ENCODE measurements at places on chromosomes 13 and 19.

GRCh38 chr19:18612772-18613588 is at the start of gene TMEM59L:
Gene TMEM59L, plus strand, starts transcription at chr19:18612870. Its CDS starts 89 bp downstream, at chr19:18612959.
- no peak within 1 kb of the TSS for H3K4me3 ChIP-seq
- H3K27ac ChIP-seq, result no peak within 1 kb of the TSS
- peaks cover 7% of the 10 kb centered on the region for H3K4me1 ChIP-seq
- no peaks in the 10 kb centered on the region for H3K36me3 ChIP-seq

DNA sequence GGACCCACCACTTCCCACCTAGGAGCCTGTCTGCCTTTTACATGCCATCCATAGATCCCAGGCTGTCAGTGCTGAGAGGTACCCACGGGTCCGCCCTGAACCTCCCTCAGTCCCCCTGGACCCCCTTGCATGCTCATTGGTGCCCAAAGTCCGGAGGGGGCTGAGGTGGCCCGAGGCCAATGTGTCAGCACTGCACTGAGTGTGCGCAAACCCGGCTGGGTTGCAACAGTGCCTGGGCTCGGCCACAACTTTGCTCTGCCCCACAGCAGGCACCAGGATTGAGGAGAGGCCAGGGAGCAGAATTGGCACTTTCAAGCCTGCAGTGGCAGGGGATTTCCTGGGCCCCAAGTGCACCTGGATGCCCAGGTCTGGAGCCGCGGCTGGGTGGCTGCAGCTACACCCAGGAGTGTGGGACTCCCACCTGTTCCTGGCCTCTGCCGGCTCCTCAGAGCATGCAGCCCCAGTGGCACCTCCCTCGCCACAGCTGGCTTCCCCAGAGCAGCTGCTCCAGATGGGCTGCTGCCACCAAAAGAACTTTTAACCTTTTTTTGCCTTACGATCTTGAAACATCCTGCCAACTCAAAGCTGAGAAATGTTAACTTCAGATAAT is 837.0 kb downstream of the SLITRK6 start:
- no peaks in the 10 kb centered on the region for H3K4me1 ChIP-seq
- no peaks in the 10 kb centered on the region for H3K36me3 ChIP-seq
- H3K27me3 ChIP-seq, result no peaks in the 10 kb centered on the region
- H3K27ac ChIP-seq, result no peak overlapping the region

- DNase-seq, result no peak
- H3K27ac ChIP-seq, result no peak overlapping the region
- no peaks in the 10 kb centered on the region for H3K27me3 ChIP-seq
Measured at GRCh38 chr13:55000043-55000442, 1971.4 kb downstream of the OLFM4 start.

DNA sequence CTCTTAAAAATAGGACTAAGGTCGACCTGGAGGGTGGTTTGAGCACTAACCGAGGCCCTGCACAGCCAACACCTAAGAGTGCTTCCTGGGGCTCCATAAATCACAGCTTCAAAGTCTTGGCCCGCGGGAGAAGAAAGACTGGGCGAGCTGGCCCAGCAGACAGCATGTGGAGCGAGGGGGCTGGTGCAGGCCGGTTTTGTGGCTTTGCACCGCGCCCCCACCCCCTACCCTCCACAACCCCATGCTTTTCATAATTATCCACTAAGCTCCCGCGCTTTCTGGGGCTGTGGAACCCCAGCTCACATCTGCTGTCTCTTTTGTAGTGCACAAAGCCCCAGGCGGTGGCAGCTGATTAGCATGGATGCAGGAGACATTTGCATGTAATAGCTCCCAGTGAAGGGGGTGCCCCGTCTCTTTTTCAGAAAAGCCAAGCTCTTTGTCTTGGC is 17.1 kb downstream of the CARM1 start:
- no peak overlapping the region for H3K4me3 ChIP-seq
- no peaks in the 10 kb centered on the region for H3K4me1 ChIP-seq
- no peak overlapping the region for H3K27ac ChIP-seq
- no peaks in the 10 kb centered on the region for H3K27me3 ChIP-seq

DNA sequence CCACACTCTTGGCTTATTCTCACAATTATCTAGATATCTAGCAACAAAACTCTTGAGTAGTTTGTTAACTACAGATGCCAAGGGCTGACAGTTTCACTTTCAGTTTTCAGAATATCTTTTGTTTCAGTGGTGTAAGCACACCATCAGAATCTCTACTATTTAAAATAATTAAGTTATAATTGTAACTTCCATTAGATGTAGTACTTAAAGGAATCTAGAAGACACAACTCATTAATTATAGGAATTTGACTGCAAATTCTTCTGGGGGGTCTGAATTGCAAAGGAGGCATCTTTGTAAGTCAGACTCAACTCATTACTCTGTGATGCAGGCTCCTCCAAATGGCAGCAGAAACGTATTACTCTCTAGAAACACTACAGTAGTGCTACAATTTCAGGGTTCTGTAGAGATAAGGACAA is 44.9 kb upstream of the USPL1 start:
- peak overlapping the region; percentile 59 for H3K4me3 ChIP-seq
- no peak for DNase-seq
- no peaks in the 10 kb centered on the region for H3K27me3 ChIP-seq
- H3K4me1 ChIP-seq, result no peaks in the 10 kb centered on the region

DNA sequence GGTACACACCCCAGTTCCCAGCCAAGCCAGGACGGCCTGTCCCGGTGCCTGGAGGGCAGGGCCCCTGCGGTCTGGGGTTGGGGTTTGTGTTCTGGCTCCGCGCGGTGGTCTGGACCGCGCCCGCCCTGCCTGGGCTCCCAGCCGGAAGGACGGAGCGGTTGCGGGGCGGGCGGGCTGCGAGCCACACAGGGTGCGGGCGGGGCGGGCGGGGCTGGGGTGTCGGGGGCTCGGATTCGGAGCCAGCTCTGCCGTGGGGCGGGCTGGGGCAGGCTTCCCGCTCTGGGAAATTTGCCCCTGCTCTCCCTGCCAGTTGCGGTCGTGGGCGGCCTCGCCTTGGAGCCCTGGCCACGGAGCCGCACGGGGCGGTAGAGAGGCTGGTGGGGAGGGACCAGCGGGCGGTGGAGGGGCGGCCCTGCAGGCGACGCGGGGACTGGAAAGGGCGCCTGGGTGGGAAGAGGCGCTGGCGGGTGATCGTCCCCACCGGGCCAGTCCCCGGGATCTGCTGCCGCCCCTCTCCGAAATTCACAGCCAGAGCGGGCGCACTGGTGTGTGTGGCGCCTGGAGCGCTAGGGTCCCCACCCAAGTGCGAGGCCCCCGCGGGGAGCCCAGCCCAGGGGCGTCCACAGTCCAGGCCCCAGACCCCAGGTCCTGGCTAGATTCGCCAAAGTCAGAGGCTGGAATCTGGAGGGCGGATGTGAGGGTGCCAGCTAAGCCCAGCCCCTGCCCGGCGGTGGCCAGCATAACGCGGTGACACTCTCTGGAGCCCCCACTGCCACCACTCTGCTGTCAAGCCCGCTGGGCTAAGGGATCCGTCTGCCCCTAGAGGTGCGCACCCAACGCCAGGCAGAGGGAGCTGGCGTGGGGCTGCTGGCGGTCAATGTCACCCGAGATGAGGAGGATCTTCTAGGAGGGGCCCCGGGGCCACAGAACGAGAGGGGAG is 11.0 kb upstream of the ZNF492 start:
- no peaks in the 10 kb centered on the region for H3K36me3 ChIP-seq
- H3K4me1 ChIP-seq, result no peaks in the 10 kb centered on the region

DNA sequence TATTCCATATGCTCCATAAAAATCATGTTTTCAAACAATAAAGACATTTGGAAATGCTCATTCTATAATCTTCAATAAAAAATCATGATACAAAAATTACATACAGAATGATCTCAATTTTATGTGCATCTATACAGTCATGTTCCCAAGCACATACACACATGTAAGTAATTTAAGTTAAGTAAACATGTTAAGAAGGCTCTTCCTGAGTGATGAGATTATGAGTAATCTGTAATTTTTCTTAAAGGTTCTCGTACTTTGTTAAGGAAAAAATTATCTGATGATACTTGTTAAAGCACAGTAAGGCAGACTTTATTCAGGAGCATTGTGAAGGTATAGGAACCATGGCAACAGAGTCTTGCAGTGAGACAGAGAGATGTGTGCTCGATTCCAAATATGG is 30.0 kb upstream of the DLEU7 start:
- H3K4me1 ChIP-seq, result no peaks in the 10 kb centered on the region
- no peak for DNase-seq
- no peak overlapping the region for H3K27ac ChIP-seq
- no peaks in the 10 kb centered on the region for H3K27me3 ChIP-seq
- H3K4me3 ChIP-seq, result no peak overlapping the region

- H3K4me3 ChIP-seq, result no peak overlapping the region
- no peaks in the 10 kb centered on the region for H3K4me1 ChIP-seq
- no peak for DNase-seq
- no peaks in the 10 kb centered on the region for H3K27me3 ChIP-seq
- no peaks in the 10 kb centered on the region for H3K36me3 ChIP-seq
- H3K27ac ChIP-seq, result no peak overlapping the region
Measured at GRCh38 chr19:41921577-41922576, 6.4 kb downstream of the ERFL start.

DNA sequence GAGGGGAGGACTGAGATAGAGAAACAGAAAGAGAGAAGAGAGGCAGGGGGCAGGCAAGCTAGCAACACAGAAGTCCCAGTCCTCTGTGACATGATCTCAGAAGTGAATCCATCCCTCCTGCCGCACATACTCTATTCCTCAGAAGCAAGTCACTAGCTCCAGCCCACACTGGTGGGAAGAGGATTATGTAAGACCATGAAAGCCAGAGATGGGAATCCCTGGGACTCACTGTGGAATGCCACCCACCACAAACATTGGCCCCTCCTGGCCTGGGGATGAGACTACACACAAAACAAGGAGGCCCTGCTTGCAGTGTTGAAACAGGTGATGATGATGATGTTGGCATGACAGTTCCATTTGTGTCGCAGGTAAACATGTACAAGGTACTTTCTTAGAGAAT is 419.9 kb downstream of the IRS2 start:
- no peak for DNase-seq
- no peaks in the 10 kb centered on the region for H3K4me1 ChIP-seq
- no peaks in the 10 kb centered on the region for H3K27me3 ChIP-seq
- no peak overlapping the region for H3K4me3 ChIP-seq
- H3K27ac ChIP-seq, result no peak overlapping the region

DNA sequence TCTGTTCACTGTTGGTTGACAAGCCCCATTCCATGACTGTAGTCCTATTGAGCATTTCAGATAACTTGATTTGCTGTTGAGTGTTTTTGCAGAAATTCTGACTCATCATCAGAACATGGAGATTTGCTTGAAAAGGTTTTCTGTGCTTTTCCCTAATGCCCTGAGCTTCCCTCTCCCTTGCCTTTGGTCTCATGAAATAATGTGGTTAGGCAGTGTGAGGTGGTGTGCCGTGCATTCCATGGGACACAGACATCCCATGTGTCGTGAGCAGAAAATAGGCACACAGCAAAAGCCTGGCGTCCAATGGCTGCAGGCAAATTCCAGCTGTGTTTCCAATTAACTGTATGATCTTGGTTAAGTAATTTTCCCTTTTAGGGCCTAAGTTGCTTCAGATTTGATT is 197.4 kb downstream of the DLEU7 start:
- H3K4me3 ChIP-seq, result no peak overlapping the region
- no peak overlapping the region for H3K27ac ChIP-seq
- DNase-seq, result no peak

DNA sequence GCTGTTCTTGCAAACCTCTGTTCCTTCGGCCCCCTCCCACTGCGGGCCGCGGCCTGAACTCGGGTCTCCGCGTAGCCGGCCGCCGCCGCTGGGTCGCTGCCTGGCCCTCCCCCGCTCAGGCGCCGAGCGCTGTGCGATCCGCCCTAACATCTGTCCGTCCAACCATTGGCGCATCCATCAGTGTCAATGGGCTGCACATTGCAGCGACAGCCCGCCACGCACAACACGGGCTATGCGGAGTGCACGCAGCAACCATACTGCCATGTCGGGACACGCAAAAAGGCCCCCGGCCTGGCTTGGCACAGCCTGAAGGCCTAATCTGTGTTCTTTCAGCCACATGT is 2.6 kb upstream of the TSHZ3 start:
- H3K4me1 ChIP-seq, result peaks cover 10% of the 10 kb centered on the region
- DNase-seq, result no peak
- H3K36me3 ChIP-seq, result no peaks in the 10 kb centered on the region
- no peak overlapping the region for H3K4me3 ChIP-seq
